Neural crest cell (in vitro differentiated cells): ENCODE measurements at places on chromosomes 5 and 9.
A peak's percentile ranks its signal among the peaks of the same experiment; 100 is the strongest.

DNA sequence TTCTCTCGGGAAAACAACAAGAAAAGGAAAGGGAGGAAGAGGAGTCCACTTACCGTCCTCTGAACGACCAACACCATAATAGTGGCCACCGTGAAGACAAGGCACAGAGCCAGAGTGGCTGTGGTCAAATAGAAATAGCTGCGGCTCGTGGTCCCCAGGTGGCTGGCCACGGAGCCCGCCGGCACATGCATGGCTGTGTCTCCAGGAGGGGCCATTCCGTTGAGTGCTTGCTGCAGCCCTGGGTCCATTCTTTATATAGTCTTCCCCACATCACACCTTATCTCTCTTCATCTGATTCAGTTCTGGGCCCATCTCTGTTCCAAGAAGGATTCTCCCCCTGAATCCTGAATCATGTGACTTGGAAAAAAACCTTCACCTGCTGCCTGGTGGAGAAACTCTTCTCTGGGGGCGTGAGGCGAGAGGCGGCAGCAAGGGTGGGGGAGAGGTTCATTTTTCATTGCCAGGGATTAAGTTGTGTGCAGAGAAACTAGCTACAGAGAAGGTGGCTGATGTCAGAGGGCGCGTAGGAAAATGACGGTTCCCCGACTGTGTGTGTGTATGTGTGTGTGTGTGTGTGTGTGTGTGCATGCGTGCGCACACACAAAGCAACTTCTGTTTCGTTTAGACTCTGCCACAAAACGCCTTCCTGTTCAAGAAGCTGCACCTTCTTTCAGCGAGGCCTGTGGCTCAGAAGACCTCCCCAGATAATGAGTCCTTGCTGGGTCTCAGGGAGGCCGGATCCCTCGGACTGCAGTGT is at the start of gene TNFSF8:
Gene TNFSF8, minus strand, starts transcription at position 536 of the 757 bp plus-strand sequence. Its CDS starts 288 bp downstream, at position 248.
- DNase-seq: peak; percentile 4

GRCh38 chr5:61251874-61252642 is 80.0 kb upstream of the ZSWIM6 start:
- DNase-seq: no peak

- DNase-seq: no peak
These were observed 46.9 kb downstream of the NEURL1B start for GRCh38 chr5:172687940-172688339.

- no peak for DNase-seq
These were observed 150.6 kb upstream of the EDIL3 start for GRCh38 chr5:84535281-84535680.

DNA sequence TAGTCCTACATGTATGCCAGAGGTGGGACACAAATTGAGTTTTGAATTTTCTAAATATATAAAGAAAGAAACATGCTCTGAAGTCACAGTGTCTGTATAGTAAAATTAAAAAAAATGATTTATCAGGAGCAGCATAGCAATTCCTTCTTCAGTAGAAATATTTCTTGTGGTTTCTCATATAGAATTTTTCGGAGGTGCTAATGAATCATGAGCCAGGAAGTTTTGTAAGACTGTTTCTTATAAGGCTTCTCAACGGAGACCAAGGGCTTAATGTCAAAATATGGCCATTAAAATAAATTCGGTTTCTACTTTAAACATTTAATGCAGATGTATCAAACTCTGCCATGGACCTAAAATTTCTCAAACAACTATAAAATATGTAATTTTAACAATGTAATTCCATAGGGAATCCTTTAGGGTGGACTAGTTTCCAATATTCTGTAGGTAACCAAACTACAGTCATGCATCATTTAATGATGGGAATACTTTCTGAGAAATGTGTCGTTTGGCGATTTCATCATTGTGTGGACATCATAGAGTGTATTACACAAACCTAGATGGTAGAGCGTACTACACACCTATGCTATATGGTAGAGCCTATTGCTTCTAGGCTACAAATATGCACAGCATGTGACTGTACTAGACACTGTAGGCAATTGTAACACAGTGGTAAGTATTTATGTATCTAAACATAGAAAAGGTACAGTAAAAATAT is 66.3 kb downstream of the ANKRD55 start:
- DNase-seq: no peak

DNA sequence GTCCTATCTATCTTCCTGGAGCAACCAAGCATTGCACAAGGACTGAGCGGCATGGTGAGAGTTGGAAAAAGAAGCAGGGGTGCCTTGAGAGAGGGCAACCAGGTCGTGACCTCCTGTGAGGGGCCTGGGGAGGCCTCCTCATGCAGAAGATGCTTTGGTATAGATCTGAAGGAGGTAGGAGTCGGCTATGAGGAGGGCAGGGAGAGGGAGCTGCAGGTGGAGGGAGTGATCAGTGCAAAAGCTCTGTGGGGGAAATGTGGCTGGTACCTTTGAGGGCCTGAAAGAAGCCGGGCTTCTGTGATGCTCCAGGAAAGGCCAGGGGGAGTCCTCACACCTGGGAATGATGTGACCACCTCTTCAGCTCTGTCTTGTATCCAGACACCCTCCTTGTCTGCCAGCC is 3.6 kb upstream of the SLC25A48 start:
- DNase-seq: no peak

DNA sequence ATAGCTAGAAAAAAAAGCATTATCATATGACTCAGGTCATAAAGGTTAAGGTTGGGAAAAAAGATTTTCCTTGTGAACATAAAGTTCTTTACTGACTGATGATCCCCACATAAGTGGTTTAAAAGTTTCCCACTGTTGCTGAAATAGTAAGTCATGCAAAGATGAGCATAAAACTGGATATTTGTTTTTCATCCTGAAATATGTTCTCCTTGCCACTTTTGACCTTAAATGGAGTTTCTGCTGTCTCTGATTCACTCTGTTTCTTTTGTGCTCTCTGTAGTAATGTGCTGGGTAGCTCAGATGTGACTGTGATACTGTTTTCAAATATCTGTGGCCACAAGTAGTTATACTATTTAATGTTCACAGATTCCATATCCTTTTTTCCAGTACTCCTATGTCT is 162.5 kb upstream of the GAS1 start:
- no peak for DNase-seq

DNA sequence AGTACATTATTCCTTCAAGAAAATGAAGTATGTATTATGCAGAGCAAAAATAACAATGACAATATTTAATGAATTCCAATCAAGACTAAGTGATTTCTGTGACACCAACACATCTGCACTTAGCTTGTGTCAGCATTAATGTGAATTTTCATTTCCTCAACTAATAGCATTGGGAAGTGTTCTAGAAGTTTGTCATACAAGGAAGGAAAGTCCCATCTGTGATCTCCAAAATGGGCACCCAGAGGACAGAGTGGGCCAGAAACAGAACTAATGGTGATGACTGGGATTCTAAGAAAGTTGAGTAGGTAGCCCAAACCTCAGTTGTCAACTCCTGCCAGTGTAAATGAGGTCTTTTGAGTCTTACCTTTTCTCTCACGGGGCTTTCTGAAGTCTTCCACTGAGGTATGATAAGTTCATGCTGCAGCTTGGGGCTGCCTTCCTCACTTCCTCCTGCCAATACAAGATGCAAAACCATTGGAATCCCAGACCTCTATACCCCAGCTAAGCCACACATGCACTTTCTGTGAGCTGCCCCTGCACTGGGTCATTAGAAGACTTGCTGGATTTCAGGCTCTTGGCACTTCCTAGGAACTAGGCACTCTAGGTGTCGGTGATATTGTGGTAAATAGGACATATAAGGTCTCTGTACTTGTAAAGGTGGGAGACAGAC is 4.9 kb downstream of the ADAM19 start:
- no peak for DNase-seq

DNA sequence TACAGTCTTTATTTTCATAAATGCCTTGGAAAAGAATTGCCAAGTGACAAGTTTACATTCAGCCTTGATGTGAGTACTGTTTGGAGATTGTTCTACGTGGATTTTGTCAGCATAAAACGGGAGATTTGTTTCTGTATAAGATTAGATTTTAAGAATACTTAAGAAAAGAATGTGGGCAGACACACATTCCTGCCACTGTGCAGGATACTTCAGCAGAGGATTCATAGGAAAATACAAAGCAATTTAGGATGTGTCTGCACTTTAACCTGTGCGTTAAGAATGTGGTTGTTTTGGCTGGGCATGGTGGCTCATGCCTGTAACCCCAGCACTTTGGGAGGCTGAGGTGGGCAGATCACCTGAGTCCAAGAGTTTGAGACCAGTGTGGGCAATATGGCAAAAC is 37.2 kb downstream of the GPR107 start:
- DNase-seq: no peak
